ENCODE measurements at places on chromosomes 3 and 15.

GRCh38 chr3:24336101-24336500 lies 158.5 kb downstream of the THRB start:
- no peak for DNase-seq

GRCh38 chr3:108223928-108224327 lies 1.7 kb upstream of the IFT57 start:
- DNase-seq = peak; percentile 11

- DNase-seq = no peak
These were observed 1073.5 kb downstream of the FHIT start for GRCh38 chr3:60177726-60178125.

- DNase-seq = no peak
These were observed 6.0 kb downstream of the HCLS1 start for GRCh38 chr3:121654493-121655385.

DNA sequence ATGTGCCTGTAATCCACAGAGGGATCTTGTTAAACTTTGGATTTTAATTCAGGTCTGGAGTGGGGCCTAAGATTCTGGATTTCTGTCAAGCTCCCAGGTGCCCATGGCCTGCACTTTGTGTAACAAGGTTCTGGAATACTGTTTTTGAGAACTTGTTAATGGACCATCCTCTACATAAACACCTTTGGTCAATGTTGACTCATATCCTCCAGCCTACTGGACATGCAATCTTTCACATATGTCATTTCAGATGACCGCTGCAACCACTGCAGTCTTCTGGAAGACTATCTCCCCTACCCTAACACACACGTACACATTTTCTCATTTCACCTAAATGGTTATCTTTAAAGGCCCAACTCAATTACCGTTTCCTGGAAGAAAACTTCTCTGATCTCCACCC lies 302.1 kb upstream of the TPRG1 start:
- DNase-seq = no peak

- no peak for DNase-seq
These were observed 5.3 kb downstream of the EIF2B5 start for GRCh38 chr3:184140436-184140835.

- DNase-seq = no peak
These were observed 322.8 kb downstream of the ZNF621 start for GRCh38 chr3:40847551-40847992.

DNA sequence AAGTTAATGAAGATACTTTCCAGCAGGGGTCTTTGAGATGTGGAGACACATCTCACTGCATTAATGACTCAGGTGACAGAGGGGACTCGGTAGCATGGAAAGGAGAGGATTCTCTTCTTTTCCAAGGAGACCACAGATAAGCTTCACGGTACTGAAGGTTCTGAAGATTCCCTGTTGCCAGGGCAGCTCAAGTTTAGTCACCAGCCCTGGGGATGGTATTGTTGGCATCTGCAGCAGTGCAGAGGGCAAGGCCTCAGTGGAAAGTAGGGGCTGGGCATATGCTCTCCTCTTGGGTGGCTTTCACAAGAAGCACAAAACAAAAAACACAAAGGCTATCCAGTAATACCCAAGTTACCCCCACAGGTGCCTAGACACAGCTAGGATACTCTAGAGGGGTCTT lies 38.0 kb upstream of the MRPL3 start:
- no peak for DNase-seq

DNA sequence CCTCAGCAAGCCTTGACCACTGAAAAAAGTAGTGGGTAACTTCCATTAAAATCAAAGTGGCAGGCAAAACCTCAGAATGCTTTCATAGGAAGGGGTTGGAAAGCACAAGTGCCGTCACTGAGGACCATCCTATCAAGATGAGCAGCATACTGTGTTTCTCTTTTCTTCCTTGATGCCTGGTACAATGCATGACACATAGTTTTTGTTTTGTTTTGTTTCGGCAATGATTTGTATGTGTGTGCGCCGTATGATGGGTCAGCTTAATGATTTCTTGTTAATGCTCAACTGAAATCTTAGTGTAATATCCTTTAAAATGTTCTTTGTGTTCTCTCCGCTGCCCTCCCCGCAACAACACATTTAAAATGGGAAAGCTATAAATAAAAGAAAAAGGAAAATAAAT lies 476.4 kb upstream of the KCNMB2 start:
- no peak for DNase-seq

GRCh38 chr3:169771497-169772304 lies 1.5 kb upstream of the MYNN start:
- DNase-seq = peak; percentile 13

DNA sequence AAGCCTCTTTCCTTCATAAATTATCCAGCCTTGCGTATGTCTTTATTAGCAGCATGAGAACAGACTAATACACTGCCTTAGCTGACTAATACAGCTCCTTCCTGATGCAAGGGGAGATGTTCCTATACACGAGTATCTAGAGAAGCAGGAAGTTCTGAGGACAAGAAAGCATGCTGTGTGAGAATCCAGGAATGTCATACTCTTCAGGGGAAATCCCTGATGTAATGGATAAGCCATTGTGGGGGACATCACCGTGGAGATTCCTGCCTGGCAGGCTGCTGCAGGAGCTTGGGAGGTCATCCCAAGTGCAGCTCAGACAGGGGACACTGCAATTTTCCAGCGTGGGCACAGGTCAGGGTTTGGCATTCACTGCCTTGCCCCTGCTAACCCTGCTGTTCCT lies 476.9 kb downstream of the NR2F2 start:
- DNase-seq = no peak

Measured in GM03348 (cell line).